ENCODE measurements at places on chromosomes 11 and 22. TPM values are rescaled to one million over a fixed set of nuclear protein-coding genes. Genes with fewer than 3 reads are reported as not detected.

The CASP12 gene
- not detected for total RNA-seq

The ASPHD2 gene
- total RNA-seq = 10.0 TPM

The ST14 gene
- total RNA-seq = not detected

The NAA40 gene
- 44.9 TPM for total RNA-seq

DNA sequence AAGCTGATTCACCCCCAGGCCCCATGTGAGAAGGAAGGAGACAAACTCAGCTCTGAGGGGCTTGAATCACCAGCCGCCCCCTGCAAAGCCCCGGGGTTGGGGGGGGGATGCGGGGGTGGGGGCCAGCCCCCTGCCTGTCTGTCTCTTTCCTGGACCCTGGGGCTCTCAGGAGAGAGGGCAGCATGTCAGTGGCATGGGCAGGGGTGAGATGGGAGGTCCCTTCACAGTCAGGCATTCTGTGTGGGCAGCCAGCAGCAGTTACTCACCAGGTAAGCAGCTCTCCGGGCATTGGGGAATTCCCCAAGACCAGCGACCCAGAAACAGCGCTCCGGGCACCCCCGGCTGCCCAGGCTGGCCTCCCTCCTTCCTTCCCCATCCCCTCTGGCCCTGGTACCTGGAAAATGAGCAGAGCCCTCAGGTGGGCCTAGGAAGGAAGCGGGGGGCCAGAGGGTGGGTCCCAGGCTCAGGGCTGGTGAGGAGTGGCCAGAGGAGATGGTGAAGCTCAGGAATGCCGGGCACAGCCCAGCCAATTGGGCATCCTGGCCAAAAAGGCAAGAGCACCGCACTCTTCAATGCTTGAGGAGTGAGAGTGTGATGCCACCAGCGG lies 4.2 kb upstream of the LIF start:
- DNase-seq = no peak

DNA sequence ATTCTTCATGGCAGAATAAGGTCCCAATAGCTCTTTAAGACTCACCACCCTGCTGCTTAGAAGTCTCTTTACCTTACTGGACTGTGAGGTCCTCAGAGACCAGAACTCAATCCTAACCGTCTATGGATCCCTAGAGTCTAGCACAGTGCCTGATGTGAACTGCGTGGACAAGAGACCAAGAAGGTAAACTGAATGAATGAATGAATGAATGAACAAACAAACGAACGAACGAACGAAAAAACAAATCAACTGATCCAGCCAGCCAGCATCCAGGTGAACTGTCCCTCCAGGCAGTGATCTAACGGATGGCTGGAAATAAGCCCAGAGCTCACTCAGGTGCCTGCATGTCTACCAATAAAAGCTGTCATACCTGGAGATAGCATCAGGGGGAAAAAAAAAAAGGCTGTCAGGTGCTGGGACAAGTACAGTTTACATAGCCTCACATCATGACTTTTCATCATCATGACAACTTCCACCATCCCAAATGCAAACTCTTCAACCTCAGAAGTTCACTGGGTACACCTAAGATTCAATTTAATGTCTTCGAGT lies 59.8 kb downstream of the PACSIN2 start:
- DNase-seq = no peak

- no peak for DNase-seq
Measured at GRCh38 chr11:62770778-62771143, 435 bp upstream of the TAF6L start.

- DNase-seq = no peak
Measured at GRCh38 chr11:130839981-130840666, 76.2 kb downstream of the SNX19 start.

- DNase-seq = no peak
Measured at GRCh38 chr11:74776546-74776945, 27.9 kb downstream of the RNF169 start.

DNA sequence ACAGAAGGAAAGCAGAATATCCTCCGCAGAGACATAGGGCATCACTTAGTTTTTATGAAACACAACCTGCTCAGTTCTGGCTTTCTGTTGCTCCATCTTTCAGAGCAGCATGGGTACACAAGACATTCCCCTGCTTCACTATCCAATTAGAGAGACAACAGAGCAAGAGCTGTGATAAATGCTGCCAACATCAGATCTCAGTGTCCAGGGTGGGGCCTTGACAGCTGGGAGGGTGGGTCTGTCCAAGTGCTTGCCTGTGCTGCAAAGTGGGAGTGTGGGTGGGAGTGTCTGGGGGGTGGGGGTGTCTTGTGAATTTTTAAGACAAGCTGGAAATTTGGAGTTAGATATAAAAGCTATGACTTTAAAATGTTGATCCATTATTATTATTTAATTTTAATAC lies 369.6 kb downstream of the TENM4 start:
- no peak for DNase-seq

GRCh38 chr11:65487467-65488272 lies 11.2 kb upstream of the MALAT1 start:
- no peak for DNase-seq

GRCh38 chr11:36736103-36736502 lies 138.1 kb upstream of the RAG2 start:
- DNase-seq = no peak

- DNase-seq = no peak
Measured at GRCh38 chr22:23604939-23605712, 25.0 kb upstream of the IGLL1 start.

DNA sequence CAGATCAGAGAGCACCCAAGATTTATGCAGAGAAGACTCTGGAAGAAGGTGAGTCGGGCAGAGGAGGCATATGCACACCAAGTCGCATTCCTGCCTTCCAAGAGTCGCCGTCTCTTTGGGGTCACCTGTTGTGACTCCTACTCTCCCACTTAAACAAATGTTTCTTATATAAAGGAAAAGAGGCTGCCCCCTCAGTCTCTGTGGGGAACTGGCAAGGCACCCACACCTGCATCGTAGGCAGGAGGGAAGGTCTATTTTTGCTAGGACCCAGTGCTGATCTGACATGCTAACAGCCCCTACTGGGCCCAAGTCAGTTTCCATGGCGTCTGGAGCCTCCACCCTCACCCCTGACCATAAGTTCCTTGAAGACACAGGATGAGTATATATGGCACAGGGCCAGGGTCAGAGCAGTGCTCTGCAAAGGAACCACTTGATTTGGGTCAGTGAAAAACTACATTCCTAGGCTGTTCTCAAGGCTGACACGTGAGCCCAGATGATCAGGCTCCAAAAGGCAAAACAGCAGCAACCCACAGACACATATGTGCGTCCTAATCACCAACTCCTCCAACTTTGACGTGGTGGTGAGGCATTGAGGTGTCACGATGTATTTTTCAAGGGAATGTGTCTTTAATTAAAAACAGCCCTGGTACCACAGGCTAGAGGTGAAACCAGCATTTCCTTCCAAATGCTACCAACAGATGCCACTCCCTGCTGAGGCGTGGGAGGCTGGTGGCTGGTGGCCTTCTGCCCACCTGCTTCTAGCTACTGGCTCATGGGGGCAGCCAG lies 55.6 kb upstream of the CSNK2A3 start:
- DNase-seq = no peak

- DNase-seq = no peak
Measured at GRCh38 chr11:11691296-11692151, 69.7 kb upstream of the GALNT18 start.

GRCh38 chr11:78140392-78141077 lies 1.1 kb upstream of the ALG8 start:
- no peak for DNase-seq

GRCh38 chr11:44766972-44767278 lies 40.2 kb downstream of the TSPAN18 start:
- DNase-seq = no peak
